Naive thymus-derived CD8-positive, alpha-beta T cell (primary cell): ENCODE measurements at places on chromosomes 12 and 14.

GRCh38 chr14:101183376-101184103 lies 280.0 kb upstream of the RTL1 start:
- H3K4me1 ChIP-seq: no peaks in the 10 kb centered on the region
- no peaks in the 10 kb centered on the region for H3K36me3 ChIP-seq
- no peak overlapping the region for H3K4me3 ChIP-seq
- DNase-seq: no peak

GRCh38 chr12:52346593-52346992 lies 20.7 kb downstream of the KRT85 start:
- no peak overlapping the region for H3K27ac ChIP-seq
- H3K27me3 ChIP-seq: no peaks in the 10 kb centered on the region
- peaks cover 10% of the 10 kb centered on the region for H3K4me1 ChIP-seq
- no peak overlapping the region for H3K4me3 ChIP-seq
- H3K36me3 ChIP-seq: no peaks in the 10 kb centered on the region

- DNase-seq: no peak
- peaks cover 51% of the 10 kb centered on the region for H3K4me1 ChIP-seq
- H3K27me3 ChIP-seq: no peaks in the 10 kb centered on the region
- no peak overlapping the region for H3K4me3 ChIP-seq
- H3K36me3 ChIP-seq: peaks cover 5% of the 10 kb centered on the region
- H3K27ac ChIP-seq: peak overlapping the region; percentile 79
Observed at GRCh38 chr14:63644741-63645140, 3.1 kb upstream of the WDR89 start.

- H3K27ac ChIP-seq: no peak overlapping the region
- H3K4me3 ChIP-seq: no peak overlapping the region
- H3K36me3 ChIP-seq: no peaks in the 10 kb centered on the region
- H3K27me3 ChIP-seq: peaks cover 3% of the 10 kb centered on the region
- no peaks in the 10 kb centered on the region for H3K4me1 ChIP-seq
- DNase-seq: no peak
Observed at GRCh38 chr12:105855361-105856047, 283.2 kb downstream of the NUAK1 start.

DNA sequence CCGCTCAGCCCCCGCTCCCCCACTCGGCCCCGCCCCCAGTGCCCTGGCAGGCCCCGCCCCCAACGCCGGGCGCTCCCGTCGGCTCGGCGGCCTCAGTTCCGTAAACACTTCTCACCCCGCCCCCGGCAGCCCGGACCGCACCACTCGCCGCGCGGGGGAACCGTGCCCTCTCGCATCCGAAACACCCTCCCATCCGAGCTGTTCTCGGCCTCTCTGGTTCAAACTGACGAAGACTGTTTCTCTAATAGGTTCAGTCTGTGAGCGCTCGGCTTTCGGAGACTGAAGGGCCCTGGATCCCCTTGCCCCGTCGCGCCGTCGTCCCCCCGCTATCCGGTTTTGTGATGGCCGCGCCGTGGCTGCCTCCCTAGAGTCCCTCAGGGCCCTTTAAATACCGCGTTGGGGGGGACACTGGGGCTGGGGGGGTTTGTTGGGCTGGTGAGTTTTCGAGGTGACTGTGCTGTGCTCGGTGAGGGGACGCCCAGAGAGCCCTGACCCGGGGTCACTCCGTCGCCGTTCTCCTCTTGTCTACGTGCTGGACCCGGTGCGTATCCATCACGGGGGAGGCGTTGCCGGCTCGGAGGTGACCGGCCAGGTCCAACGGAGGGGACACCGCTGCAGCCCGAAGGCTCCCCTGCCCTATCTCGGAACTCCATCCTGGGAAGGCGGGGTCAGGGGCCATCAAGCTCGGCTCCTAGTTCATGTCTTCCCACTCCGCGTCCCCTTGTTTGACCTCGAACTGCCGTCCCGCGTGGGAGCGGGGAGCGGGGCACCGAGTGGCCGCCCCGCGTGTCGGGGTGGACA lies at the start of gene TCP11L2:
Gene TCP11L2, plus strand, starts transcription at position 333 of the 801 bp plus-strand sequence. CDS start 8,343 bp downstream, outside the sequence.
- DNase-seq: peak; percentile 95
- peak within 1 kb of the TSS; percentile 100 for H3K27ac ChIP-seq
- H3K27me3 ChIP-seq: no peaks in the 10 kb centered on the region
- no peaks in the 10 kb centered on the region for H3K36me3 ChIP-seq

DNA sequence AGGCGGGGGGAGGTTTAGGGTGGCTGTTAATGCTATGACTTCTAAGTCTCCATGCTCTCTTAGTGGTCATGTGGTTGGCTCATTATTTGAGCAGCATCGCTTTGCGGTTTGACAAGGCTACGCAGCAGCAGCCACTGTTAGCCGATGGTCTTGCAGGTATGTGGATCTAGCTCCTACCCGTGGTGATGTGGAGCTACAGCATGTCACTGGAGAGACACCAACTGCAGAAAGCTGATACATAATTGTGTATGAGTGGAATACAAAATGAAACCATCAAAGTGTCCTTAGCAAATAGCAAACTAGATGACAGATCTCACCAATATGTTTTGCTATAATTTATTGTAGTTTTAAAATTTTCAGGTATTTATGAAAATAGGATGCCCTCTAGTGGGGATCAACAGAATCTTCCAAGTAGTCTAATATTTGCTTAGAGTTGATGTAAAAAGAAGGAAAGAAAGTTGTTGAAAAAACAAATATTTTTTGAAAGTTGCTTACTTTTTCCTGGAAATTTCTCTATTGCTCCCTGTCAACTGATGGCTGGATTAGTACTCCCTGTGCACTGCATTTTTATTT lies 94.9 kb downstream of the NAV3 start:
- no peaks in the 10 kb centered on the region for H3K36me3 ChIP-seq
- H3K4me3 ChIP-seq: no peak overlapping the region
- H3K27me3 ChIP-seq: no peaks in the 10 kb centered on the region
- H3K4me1 ChIP-seq: no peaks in the 10 kb centered on the region

DNA sequence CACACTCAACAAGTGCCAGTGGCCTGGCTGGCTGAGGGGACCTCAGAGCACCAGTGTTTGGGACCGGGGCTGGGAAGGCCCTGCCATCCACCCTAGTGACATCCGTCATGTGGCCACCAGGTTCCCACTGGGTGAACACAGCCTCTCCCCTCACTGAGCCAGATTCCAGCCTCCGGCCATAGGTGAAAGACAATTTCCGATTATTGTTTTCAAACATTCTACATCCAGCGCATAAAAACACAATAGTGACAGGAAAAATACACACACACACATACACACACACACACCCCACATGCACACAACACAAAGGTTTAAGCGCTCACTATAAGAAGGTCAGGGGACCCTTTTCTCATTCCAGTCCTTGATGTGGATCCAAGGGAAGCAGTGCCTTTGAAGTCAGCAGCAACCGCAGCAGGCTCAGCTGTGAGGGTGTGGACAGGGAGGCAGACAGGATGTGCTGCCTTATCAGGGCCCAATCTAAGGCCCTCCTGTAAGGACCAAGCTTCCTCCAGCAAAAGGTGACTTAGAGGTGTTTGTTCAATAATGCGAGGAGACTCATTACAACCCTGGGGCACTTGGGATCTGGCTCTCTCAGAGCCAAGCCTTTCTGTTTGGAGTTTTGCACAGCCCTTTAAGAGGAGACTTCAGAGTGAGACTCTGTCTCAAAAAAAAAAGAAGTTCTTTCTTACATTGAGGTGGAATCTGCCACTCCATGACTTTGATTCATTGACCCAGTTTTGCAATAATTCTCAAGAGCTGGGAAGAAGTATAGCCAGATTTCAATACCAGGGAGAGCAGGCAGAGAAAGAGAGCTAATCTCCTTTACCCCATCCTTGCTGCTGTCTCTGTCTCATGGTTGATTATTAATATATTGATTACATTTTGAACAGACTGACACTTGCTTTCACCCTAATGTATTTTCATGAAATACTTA lies 227.8 kb downstream of the ZFP36L1 start:
- H3K4me3 ChIP-seq: no peak overlapping the region
- no peaks in the 10 kb centered on the region for H3K27me3 ChIP-seq
- H3K27ac ChIP-seq: peak overlapping the region; percentile 16
- DNase-seq: no peak
- no peaks in the 10 kb centered on the region for H3K36me3 ChIP-seq
- H3K4me1 ChIP-seq: peaks cover 23% of the 10 kb centered on the region

GRCh38 chr12:89080793-89081465 lies 271.4 kb downstream of the DUSP6 start:
- H3K4me1 ChIP-seq: no peaks in the 10 kb centered on the region
- H3K27ac ChIP-seq: no peak overlapping the region
- peaks cover 5% of the 10 kb centered on the region for H3K27me3 ChIP-seq
- DNase-seq: no peak

DNA sequence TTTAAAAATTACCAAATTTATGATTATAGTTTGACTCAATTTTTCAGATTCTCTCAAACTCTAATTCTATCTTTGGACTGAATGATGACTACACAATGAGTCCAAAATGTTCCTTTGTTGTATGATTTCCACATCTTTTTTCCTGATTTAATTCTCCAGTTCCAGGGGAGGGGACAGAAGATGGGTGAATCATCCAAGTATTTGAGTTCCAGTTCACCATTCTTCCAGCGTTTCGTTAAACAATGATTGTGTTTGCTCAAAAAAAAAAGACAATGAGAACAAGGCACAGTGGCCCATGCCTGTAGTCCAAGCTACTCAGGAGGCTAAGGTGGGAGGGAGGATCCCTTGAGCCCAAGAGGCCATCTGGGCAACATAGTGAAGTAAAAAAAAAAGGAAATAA lies 23.8 kb downstream of the BAZ1A start:
- no peak overlapping the region for H3K4me3 ChIP-seq
- H3K27ac ChIP-seq: no peak overlapping the region

- DNase-seq: no peak
- H3K27me3 ChIP-seq: no peaks in the 10 kb centered on the region
- peak overlapping the region; percentile 73 for H3K4me3 ChIP-seq
- peaks cover 42% of the 10 kb centered on the region for H3K4me1 ChIP-seq
Observed at GRCh38 chr14:55098561-55098898, 30.5 kb upstream of the LGALS3 start.

GRCh38 chr14:99659333-99659741 lies 14.4 kb downstream of the HHIPL1 start:
- H3K27ac ChIP-seq: no peak overlapping the region
- H3K27me3 ChIP-seq: peaks cover 36% of the 10 kb centered on the region
- H3K36me3 ChIP-seq: no peaks in the 10 kb centered on the region
- H3K4me3 ChIP-seq: no peak overlapping the region
- H3K4me1 ChIP-seq: peaks cover 2% of the 10 kb centered on the region
- DNase-seq: no peak

- H3K36me3 ChIP-seq: no peaks in the 10 kb centered on the region
- no peak overlapping the region for H3K4me3 ChIP-seq
- DNase-seq: no peak
- H3K4me1 ChIP-seq: no peaks in the 10 kb centered on the region
Observed at GRCh38 chr14:70078329-70078728, 110.4 kb downstream of the SLC8A3 start.

GRCh38 chr12:3380200-3381043 lies 110.6 kb upstream of the PRMT8 start:
- no peaks in the 10 kb centered on the region for H3K36me3 ChIP-seq
- no peak overlapping the region for H3K4me3 ChIP-seq
- peaks cover 10% of the 10 kb centered on the region for H3K27me3 ChIP-seq
- H3K27ac ChIP-seq: no peak overlapping the region

GRCh38 chr12:116113398-116114130 lies 163.9 kb downstream of the MED13L start:
- no peak overlapping the region for H3K27ac ChIP-seq
- peaks cover 17% of the 10 kb centered on the region for H3K36me3 ChIP-seq
- no peak overlapping the region for H3K4me3 ChIP-seq
- H3K27me3 ChIP-seq: no peaks in the 10 kb centered on the region

- H3K4me1 ChIP-seq: no peaks in the 10 kb centered on the region
- no peaks in the 10 kb centered on the region for H3K27me3 ChIP-seq
- DNase-seq: no peak
- H3K27ac ChIP-seq: no peak overlapping the region
- H3K36me3 ChIP-seq: no peaks in the 10 kb centered on the region
Observed at GRCh38 chr14:53401646-53402045, 248.5 kb upstream of the DDHD1 start.

- H3K27ac ChIP-seq: peak overlapping the region; percentile 99
- peak overlapping the region; percentile 95 for H3K4me3 ChIP-seq
- peaks cover 87% of the 10 kb centered on the region for H3K4me1 ChIP-seq
- H3K36me3 ChIP-seq: peaks cover 21% of the 10 kb centered on the region
Observed at GRCh38 chr14:91866061-91866460, 1.3 kb downstream of the TC2N start.
